ENCODE measurements at places on chromosomes 4 and X. TPM values are rescaled to one million over a fixed set of nuclear protein-coding genes. Genes with fewer than 3 reads are reported as not detected.
A peak's percentile ranks its signal among the peaks of the same experiment; 100 is the strongest.

DNA sequence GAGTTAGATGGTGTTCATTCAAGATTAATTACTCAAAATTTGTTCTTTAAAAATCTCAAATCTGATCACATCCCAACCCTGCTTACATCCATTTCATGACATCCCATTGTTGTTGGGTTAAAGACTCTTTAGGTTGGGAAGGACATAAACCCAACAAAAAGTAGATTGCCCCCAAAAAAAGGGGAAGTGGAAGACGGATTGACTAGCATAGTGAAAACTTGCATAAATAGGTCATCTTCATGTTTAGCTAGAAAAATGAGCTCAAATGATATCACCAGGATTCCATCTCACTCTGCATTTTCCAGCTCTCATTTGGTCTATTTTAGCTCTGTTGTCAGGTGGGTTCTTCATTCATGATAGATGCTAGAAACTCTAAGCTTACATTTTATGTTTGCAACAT, 18.5 kb upstream of the TET2 start:
- no peak for ATAC-seq

SLC2A9 gene
- 21.5 TPM for total RNA-seq

MEPE gene
- total RNA-seq = not detected

GRCh38 chr4:94419956-94420355, 31.8 kb upstream of the PDLIM5 start:
- peak; percentile 93 for ATAC-seq

DNA sequence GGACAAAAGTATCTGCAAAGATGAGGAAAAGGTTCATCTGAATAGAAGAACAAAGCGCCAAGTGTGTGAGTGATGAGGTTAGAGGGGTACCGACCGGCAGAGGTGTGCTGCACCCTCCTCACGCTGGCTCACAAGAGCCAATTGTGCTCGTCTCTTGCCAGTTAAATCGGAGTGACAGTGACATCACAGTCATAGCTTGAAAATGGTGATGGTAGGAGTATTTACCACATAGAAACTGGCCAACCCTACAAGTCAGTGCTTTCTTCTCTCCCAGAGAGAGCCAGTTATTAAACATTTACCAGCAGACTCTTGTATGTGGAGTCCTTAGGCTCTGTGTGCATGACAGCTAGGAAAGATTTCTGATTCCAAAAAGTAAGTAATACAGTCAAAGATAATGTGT, 32.4 kb downstream of the CLDN22 start:
- ATAC-seq = no peak

DNA sequence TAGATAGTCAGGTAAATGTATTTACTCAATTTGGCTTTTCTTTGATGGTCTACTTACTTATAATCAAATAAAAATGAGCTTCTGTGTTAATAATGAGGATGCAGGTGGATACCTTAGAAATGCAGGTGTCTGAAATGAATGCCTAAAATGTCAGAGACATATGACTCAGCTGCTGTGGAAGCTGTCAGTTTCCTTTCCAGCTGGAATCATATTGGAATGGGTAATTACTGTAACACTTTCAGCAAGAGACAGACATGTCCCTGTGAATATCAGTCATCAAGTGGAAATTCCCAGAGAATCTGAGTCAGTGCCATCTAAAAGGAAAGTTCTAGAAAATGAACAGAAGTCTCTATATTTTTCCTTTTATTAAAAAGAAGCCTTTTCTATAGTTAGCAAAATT, 783.0 kb upstream of the AADAT start:
- no peak for ATAC-seq

DNA sequence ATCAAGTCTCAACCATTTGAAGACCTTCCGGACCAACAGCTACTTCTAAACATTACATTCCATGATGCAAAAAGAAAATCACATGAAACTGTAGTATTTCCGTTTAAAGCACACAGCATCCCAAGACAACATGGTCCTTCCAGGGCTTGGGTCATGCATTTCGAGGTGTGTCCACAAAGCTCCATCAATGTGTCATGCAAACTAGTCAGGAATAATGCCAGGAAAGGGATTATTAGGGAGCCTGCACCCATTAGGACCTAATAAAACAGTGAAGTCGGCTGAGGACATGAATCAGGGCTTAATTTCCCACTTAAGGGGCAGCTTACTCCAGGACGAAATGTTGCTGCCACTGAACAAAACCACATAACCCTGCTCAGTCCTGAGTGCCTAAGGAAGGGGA, 177.9 kb downstream of the TSPAN5 start:
- ATAC-seq = peak; percentile 72

SPP1 gene
- total RNA-seq = 1.4 TPM

DNA sequence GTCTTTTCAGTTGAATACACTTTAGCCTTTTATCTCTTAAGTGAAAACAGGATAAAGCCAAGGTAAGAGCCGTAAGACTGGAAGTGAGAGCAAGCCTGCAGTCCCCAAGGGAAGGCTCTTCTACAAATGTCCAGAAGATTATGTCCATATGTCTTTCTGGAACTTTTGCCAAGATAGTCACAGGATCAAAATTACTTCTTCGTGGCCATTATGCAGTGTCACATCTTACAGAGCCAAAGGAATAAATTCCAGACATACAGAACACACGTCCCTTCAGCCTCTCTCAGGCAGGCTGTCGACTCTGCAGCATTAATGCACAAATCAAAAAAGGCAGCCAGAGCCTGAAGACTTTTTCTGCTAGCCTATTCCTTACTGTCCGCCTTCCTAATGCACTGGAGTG, 10.9 kb upstream of the GATB start:
- ATAC-seq = no peak

DNA sequence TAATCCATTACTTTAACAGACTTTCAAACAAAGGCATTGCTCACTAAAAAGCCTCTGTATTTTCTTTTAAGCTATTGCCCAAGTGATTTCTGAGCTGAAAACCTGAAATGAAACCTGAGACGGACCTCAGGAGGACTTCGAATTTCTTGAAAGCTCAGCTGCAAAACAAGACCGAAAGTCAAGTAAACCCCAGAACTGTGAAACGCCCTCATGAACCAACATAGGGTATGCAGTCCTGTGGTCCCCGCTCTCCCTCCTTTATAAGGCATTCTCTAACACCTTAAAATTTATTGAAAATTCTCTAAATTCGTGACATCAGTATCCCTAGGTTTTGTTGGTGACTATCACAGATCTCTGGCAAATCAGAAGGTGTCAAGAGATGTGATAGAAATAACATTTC, 91.8 kb downstream of the SHISA3 start:
- no peak for ATAC-seq

DNA sequence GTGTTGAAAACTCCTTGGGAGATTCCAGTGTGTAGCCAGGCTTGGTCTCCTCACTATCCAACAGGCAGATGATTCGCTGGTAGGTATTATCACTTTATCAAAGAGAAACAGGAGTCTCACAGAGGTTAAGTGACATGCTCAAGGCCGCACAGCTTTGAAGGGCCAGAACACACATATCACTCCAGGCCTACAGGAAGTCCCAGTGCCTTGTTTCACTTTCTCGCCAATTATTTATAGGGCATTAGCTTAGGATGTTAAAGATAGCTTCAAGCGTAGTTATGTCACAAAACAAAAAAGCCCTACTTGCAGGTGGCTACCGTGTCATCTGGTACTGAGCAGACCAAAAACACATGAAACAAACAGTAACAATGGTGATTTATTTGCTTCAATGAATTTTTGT, 13.2 kb downstream of the ATP8A1 start:
- no peak for ATAC-seq

- ATAC-seq = no peak
Measured at GRCh38 chr4:169976951-169977350, 49.2 kb downstream of the MFAP3L start.

DNA sequence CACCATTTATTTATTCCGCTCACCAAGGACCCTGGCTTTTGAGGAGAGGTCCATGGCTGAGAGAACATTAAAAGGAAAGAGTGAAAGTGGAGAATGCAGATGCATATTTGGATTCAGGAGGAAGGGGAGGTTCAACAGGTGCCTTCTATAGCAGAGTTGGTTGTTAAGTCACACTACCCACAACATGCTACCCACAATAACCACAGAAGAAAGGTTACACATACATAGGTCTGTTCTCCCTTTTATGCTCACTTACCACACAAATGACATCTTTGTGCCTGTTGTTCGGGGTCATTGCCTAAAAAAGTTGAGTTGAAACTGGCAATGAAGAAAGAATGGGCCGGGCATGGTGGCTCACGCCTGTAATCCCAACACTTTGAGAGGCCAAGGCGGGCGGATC, 587.4 kb downstream of the RPA4 start:
- ATAC-seq = no peak

GRCh38 chr4:130545596-130545995, 1449.6 kb downstream of the C4orf33 start:
- ATAC-seq = no peak

GRCh38 chr4:68175562-68176155, 46.0 kb upstream of the TMPRSS11F start:
- peak; percentile 63 for ATAC-seq

S100G gene
- total RNA-seq = not detected

Measured in esophagus mucosa (tissue), 1 donor.